ENCODE measurements at places on chromosomes 1 and 21.

GRCh38 chr1:35506960-35507912, 50.0 kb downstream of the KIAA0319L start:
- DNase-seq = no peak

- DNase-seq = no peak
Observed at GRCh38 chr1:56250809-56251208, 328.6 kb downstream of the PLPP3 start.

DNA sequence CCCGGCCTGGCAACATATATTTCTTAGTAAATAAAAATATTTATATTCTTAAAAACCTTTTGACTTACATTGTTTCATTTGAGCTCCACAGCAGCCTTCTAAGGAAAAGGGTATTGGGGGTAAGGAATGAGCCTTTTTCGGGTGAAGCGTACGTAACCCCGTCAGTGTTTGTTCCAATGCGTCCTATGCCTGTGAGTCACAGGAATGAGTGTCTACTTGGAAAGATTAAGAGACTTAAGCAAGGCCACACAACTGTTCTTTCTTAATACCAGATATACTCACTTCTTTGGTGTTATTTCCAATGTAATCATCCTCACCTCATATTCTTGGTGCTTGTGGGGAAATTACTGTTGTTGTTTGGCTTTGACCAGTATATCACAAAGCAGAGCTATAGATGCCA, 22.7 kb downstream of the WDTC1 start:
- DNase-seq = no peak

- DNase-seq = no peak
Observed at GRCh38 chr1:72037745-72038343, 244.5 kb downstream of the NEGR1 start.

GRCh38 chr1:111882559-111882958, 106.9 kb downstream of the KCND3 start:
- no peak for DNase-seq

DNA sequence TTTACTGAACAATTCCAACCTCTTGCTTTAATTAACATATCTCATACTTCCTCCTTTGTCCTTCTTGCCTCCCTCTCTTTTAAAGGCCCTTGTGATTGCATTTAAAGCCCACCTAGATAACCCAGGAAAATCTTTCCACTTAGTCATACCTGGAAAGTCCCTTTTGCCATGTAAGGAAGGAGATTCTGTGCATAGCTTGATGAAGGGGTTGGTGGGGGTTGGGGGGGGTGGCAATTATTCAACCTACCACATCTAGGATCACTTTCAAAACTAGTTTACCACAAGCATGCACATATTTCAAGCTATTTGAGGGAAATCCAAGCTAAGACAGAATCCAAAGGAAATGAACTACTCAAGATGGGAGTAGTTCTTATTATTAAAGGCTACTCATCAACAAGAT, 249.1 kb upstream of the PTBP2 start:
- DNase-seq = no peak

GRCh38 chr1:242033447-242033846, 34.5 kb upstream of the MAP1LC3C start:
- no peak for DNase-seq

- DNase-seq = peak; percentile 87
Observed at GRCh38 chr1:29133861-29134694, 10.4 kb upstream of the TMEM200B start.

All from upper lobe of left lung (tissue), 6 donors.